ENCODE measurements at places on chromosomes 1 and 21. TPM values are rescaled to one million over a fixed set of nuclear protein-coding genes. Genes with fewer than 3 reads are reported as not detected.
A peak's percentile ranks its signal among the peaks of the same experiment; 100 is the strongest.

MROH7 gene
- 2.8 TPM for total RNA-seq

BSND gene
- total RNA-seq = not detected

- DNase-seq = no peak
- peaks cover 25% of the 10 kb centered on the region for H3K4me1 ChIP-seq
- H3K36me3 ChIP-seq = no peaks in the 10 kb centered on the region
- no peaks in the 10 kb centered on the region for H3K27me3 ChIP-seq
- H3K4me3 ChIP-seq = no peak overlapping the region
- H3K27ac ChIP-seq = peak overlapping the region; percentile 63
Measured at GRCh38 chr1:180157108-180157507, 2.4 kb downstream of the QSOX1 start.

DNA sequence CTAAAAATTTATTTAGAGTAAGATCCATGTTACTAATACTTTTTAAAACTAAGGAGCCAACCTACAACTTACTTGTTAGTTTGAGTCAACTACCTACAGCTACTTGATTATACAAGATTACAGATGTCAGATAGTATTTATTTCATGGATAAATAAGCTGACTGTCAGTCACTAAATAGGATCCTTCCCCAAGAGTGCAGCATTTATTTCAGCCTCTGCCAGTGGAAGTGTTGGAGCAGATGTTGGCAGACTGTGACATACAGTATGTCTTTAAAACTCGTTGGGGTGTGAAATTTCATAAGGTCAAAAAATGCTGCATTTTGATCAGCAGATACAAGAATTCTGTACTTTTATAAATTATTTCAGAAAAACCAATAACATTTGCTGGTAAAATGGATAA is 156.2 kb downstream of the AKT3 start:
- no peak for DNase-seq
- H3K4me3 ChIP-seq = no peak overlapping the region
- H3K27ac ChIP-seq = no peak overlapping the region
- no peaks in the 10 kb centered on the region for H3K27me3 ChIP-seq
- no peaks in the 10 kb centered on the region for H3K36me3 ChIP-seq

HSD3B1 gene
- not detected for total RNA-seq

SLC16A4 gene
- total RNA-seq = 1.8 TPM

DNA sequence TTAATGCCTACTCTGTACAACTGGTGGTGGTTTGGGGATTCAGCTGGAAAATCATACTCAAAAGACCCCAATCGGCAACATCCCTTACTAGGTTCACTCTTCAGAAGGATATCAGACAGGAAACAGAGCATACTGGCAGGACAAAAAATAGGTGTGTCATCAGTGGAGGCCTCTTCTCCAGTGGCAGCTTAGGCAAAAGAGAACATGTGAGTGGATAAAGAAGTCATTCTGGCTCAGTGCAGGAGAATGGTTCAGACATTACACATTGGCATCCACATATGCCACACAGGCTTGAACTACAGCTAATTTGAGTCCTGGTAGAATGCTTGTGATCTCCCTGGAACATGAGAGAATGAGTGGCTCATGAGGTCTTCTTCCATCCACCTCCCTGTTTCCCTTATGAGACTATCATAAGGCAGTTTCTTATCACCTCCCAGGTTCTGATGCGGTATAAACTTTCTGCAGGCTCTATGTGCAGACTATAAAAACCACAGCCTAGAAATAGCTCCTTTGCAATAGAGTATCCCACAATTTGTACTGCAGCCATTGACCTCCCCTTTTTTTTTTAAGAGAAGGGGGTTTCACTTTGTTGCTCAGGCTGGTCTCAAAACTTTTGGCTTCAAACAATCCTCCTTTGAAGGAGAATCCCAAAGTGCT is 24.7 kb downstream of the VAMP4 start:
- H3K36me3 ChIP-seq = peaks cover 7% of the 10 kb centered on the region
- H3K27ac ChIP-seq = no peak overlapping the region
- no peak for DNase-seq
- H3K27me3 ChIP-seq = no peaks in the 10 kb centered on the region
- no peaks in the 10 kb centered on the region for H3K4me1 ChIP-seq

GRCh38 chr1:163303561-163303960 is 18.2 kb upstream of the NUF2 start:
- no peak for DNase-seq
- H3K36me3 ChIP-seq = peaks cover 2% of the 10 kb centered on the region
- H3K4me1 ChIP-seq = no peaks in the 10 kb centered on the region
- H3K4me3 ChIP-seq = no peak overlapping the region
- H3K27ac ChIP-seq = no peak overlapping the region
- H3K27me3 ChIP-seq = no peaks in the 10 kb centered on the region

ZBTB8A gene
- 0.93 TPM for total RNA-seq

DNA sequence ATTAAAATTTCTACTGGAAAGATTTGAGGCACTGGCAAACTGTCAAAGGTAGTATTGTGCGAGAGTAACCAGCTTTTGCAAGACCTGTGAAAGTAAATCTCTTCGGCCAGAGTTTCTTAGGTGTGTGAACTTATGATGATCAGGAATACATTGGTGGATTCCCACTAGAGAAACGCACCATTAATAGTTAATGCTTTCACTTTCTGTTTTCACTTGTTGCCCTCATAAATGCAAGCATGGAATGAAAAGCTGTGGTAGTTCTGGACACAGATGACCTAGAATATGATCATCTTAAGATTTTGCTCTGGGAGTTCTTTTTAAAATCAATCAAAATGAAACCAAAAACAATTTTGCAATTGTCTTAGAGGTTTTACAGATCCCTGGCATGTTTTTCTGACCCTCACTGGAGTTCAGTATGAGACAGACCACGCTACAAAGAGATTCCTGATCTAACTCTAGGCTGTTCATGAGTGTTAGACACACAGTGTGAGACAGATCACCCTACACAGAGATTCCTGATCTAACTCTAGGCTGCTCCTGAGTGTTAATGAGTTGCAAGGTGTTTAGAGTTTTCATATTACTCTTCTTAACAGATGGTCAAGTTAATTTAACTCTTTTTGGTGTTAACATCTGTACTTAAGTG is 98.8 kb downstream of the SDCCAG8 start:
- H3K36me3 ChIP-seq = peaks cover 4% of the 10 kb centered on the region
- peak overlapping the region; percentile 78 for H3K27ac ChIP-seq
- no peaks in the 10 kb centered on the region for H3K27me3 ChIP-seq
- DNase-seq = no peak
- H3K4me3 ChIP-seq = peak overlapping the region; percentile 46

- no peak overlapping the region for H3K27ac ChIP-seq
- no peak for DNase-seq
- no peaks in the 10 kb centered on the region for H3K27me3 ChIP-seq
- H3K36me3 ChIP-seq = no peaks in the 10 kb centered on the region
- H3K4me3 ChIP-seq = no peak overlapping the region
Measured at GRCh38 chr1:48750109-48750508, 26.6 kb downstream of the BEND5 start.

- no peak overlapping the region for H3K27ac ChIP-seq
- H3K36me3 ChIP-seq = no peaks in the 10 kb centered on the region
- no peaks in the 10 kb centered on the region for H3K27me3 ChIP-seq
- H3K4me3 ChIP-seq = no peak overlapping the region
- H3K4me1 ChIP-seq = no peaks in the 10 kb centered on the region
- DNase-seq = no peak
Measured at GRCh38 chr1:186960861-186961260, 132.1 kb downstream of the PLA2G4A start.

DNA sequence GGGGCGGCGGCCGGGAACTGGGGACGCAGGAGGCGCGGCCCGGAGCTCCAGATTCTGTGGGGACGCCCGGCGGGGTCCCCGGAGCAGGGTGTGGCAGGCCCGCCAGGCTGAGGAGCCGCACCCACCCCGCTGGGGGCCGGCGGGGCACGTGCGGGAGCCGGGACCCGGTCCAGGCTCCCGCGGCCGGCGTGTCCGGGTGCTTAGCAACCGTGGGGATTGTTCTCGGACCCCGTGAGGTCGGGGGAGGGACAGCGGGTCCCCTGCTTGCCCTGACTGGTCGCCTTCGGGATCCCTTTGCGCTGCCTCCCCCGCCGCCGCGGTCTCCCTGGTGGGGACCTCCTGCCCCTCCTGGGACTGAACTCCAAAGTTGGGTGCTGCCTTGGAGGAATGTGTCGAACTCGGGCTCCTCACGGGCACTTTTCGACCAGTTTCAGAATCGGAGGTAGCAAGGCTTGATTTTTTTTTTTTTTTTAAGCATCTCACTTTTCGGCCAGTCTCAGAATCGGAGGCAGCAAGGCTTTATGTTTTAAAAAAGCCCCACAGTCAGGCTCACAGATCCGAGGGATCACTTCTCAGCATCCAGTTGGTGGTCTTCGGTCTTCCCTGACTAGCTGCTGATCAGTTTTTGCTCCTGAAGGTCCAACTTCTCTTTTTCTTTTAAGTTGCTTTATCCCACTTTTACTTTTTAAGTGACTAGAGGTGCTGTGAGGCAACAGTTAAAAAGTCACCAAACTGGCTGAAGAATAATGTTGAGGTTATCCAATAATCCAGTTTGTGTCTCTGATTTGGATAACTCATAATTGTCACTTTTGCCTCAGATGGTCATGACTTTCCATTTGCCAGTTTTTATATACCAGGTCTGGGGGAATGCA is 648 bp downstream of the FAM76A start:
- no peaks in the 10 kb centered on the region for H3K27me3 ChIP-seq
- peaks cover 10% of the 10 kb centered on the region for H3K4me1 ChIP-seq
- peaks cover 2% of the 10 kb centered on the region for H3K36me3 ChIP-seq
- peak overlapping the region; percentile 81 for H3K4me3 ChIP-seq
- peak overlapping the region; percentile 85 for H3K27ac ChIP-seq
- DNase-seq = peak; percentile 61
